Activated naive CD4-positive, alpha-beta T cell treated with anti-CD3 and anti-CD28 coated beads, Interleukin-2, amount 50 U/mL, for 16 hours (primary cell): ENCODE measurements at places on chromosomes 3 and 15.

DNA sequence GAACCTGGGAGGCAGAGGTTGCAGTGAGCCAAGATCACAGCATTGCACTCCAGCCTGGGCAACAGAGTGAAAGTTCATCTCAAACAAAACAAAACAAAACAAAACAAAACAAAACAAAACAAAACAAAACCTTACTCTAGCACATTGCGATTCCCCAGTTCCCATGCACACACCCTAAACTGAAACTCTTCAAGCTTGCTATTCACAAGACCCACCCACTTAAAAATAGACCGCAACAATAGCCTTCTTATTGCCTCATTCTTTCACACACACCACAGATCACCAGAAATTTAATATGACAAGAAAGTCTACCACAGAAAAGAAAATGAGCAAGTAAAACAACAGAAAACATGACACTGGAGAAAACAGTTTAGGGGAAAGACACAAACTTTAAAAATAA is 598.4 kb downstream of the FHIT start:
- DNase-seq: no peak

DNA sequence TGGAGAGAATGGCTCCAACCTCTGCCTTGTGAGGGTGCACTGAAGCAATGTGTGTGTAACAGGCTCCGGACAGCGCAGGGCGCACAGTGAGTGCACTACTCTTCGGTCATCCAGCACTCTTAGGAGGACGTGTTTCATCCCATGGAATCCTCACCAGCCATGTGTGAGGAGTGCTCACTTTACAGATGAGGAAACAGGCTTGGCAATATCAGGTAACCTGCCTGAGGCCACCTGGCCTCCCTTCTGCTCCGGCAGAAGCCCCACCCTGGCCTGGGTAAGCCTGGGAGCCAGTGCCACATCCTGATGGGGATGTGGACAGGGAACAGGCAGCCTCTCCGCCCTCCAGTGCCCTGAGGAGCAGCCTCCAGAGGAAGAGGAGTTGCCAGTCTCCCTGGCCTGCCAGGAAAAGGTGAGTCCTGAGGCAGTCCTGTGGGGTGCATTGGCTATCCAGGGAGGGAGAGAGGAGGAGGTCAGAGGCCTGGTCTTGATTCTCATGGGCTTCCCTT is 39.4 kb upstream of the LIMD1 start:
- no peak for DNase-seq

- no peak for DNase-seq
Measured at GRCh38 chr3:184423561-184423960, 43.7 kb downstream of the CHRD start.

GRCh38 chr3:102714567-102714966 is 279.8 kb downstream of the ZPLD1 start:
- DNase-seq: no peak

DNA sequence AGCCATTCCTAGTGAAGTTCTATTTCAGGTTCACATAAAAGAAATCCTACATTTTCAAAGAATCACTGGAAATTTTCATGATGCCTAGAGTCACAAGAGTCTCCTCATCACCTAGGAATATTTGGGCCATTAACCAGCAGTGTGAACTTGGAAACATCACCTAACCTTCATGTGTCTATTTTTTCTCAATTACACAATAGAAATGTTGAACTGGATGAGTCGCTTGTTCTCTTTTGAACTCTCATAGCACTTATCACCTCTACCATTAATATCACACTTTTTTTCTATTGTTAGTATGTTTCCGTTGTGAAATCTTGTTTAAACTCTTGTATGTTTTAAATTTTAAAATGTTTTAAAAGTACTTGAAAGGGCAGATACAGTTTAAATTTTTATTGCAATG is 371.3 kb downstream of the CADM2 start:
- no peak for DNase-seq

DNA sequence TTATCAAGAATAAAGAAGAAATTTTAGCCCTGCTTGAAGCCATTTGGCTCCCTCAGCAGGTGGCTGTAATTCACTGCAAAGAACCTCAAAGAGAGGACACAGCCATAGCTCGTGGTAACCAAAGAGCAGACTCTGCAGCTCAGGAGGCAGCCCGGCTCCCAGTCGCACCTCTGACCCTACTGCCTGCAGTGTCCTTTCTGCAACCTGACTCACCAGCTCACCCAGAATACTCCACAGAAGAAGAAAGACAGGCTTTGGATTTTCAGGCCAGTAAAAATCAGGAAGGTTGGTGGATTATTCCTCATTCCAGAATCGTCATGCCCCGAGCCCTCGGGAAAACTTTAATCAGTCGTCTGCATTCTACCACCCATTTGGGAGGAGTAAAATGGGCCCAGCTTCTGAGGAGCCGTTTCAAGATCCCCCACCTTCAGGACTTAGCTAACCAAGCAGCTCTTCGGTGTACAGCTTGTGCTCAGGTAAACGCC is 38.6 kb downstream of the ZBTB11 start:
- DNase-seq: no peak

GRCh38 chr15:38496151-38496550 is 42.2 kb downstream of the FAM98B start:
- DNase-seq: no peak

DNA sequence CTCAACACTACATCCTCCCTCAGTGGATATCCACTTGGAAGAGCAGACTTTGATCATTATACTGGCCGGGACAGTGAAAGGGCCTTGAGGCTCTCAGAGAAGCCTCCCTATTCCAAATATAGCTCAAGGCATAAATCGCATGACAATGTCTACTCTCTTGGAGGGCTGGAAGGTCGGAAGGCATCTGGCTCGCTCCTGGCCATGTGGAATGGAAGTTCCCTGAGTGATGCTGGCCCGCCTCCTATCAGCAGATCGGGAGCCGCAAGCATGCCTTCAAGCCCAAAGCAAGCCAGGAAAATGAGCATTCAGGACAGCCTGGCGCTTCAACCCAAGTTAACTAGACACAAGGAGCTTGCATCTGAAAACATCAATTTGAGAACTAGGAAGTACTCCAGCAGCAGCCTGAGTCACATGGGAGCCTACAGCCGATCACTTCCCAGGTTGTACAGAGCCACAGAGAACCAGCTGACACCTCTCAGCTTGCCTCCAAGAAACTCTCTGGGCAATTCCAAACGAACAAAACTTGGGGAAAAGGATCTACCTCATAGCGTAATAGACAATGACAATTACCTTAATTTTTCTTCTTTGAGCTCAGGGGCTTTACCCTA is 25.4 kb downstream of the PHLDB2 start:
- no peak for DNase-seq

- no peak for DNase-seq
Measured at GRCh38 chr15:41438206-41438605, 21.3 kb downstream of the RTF1 start.

DNA sequence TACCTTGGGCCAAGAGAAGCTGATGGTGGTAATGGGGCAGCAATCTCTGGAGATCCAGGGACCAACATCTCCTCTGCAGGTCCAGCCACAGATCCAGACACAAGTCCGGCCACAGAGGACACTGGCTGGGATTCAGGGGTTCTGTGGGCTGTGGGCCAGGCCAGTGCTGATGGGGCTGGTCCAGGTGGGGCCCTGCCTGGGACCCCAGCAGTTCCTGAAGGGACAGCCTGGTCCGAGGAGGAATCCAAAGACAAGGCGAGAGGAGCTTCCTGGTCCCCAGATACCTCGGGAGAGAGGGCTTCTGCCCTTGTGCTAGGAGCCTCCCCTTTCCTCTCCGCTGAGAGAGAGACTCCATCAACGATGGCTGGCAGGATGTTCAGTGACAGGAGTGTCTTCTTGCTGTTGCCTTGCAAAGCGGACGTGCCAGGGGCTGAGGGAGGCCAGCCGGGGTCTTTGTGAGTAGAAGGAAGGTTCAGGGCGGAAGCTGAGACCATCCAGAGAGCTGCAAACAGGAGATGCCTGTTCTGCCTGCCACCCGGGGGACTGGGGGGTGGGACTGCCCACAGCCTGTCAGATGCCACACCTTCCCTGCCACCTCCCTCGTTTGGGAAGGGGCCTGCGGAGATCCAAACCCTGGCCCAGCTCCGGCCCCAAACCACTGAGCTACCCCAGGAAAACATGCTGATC is 24.5 kb upstream of the GOLGA6C start:
- DNase-seq: no peak

GRCh38 chr3:106590216-106590615 is 721.4 kb upstream of the CBLB start:
- DNase-seq: no peak

DNA sequence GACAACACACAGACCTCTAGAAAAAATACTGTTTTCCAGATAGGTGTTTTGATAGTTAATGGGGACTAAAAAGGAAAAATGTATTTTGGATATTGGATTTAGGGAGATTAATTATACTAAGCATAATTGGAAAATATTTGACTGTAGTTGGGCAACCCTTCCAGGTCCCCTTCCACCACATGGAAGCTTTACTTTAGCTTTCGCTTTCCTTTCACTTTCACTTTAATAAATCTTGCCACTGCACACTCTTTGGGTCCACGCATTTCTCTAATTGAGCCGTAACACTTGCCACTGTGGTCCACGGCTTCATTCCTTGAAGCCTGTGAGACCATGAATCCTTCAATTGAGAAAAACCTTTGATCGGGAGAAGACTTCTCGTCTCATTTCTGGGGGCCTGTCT is 15.5 kb downstream of the GLDN start:
- DNase-seq: no peak

- no peak for DNase-seq
Measured at GRCh38 chr3:138005627-138006026, 4.3 kb upstream of the CLDN18 start.

GRCh38 chr3:73401616-73402279 is 223.0 kb downstream of the PDZRN3 start:
- DNase-seq: no peak

DNA sequence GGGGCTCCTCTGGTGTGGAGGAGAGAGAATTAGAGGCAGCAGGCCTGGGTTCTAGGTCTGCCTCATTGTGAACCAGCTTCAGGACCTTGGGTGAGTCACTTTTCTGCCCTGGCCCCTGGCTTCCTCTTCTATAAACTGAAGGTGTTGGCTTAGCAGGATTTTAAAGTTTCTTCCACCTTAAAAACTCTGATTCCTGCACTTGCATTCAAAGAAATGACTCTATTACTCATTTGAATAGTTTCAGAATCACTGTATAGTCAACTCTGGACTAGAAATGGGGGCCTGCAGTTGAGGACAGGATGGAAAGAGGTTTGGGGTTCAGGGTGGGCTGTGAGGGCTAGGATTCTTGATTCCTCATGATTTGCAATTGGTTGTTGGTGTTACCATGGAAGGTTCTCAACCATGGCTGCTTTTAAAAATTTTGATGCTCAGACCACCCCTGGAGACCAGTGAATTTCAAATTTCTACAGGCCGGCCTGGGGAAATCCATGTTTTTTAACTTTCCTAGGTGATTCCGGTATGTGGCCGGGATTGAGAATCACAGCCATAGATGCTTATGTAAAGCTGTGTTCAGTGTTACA is 19.9 kb downstream of the SMAD3 start:
- peak; percentile 65 for DNase-seq

DNA sequence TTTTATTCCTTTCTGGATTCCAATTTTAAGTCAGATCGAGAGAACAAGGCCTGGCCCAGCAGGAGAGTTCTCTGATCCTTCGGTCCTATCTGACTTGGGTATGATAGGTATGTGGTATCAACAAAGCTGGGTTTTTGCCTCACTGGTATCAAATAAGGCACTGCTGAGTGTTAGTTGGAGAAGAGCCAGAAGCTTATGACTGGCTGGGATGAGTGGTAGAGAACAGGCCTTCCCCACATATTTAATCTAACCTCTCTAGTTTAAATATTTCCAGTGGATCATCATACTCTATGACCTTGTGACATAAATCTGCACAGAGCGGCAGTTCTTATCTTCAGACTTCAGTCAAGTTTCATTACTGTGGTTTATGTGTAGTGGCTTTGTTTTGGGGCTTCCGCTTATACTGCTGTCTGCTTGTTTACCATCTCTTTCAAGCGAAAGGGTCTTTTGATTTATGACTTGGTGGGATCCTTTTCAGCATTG is 164.5 kb downstream of the PTPRG start:
- no peak for DNase-seq

DNA sequence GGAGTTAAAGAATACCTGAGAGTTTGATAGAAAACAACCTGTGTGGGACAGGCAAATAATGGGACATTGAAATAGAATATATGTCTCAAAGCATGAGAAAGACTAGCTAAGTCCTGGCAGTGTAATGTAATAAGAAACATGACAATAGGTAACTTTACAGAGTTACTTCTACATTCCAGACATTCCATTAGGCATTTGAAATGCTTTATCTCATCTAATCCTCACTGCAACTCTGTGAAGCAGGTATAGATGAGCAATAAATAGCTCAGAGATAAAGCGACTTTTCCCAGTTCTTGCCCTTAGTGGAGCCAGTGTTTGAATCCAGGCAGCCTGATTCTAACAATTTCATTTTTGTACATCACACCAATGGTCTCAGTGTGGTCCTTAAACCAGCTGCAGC is 76.8 kb downstream of the CPNE4 start:
- no peak for DNase-seq

DNA sequence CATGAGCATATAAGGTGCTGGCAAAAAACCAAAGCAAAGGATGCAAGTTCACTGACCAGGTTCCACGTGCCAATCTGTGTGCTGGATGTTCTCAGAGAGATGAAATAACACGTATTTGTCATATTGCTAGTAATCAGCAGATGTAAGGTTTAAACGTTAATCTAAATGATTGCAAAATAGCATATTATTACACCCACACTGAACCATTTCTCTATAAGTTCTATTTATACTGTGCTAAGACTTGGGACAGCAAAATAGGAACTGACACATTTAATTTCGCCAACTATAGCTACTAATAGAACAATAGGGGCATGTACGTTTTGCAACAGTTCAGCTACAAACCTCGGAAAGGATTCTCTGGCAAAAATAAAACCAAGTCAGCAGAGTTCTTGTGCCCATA is 350.3 kb upstream of the ZNF385D start:
- DNase-seq: no peak

DNA sequence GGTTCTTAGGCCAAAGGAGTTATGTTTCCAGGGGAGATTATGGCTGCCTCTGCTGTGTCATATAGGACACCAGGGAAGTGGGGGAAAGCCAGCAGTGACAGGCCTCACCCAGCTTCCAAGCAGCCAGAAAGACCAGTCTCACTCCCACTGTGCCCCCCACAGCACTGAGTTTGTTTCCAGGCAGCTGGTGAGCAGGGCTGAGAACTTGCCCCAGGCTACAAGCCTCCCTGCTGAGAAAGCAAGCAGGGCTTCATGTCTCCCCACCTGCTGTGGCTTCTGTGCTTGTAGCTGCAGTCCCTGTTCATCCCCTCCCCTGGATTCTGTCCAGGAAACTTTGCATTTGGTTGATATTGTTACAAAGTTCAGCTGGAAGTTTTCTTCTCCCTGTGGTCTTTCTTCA is 376.3 kb downstream of the PDCD6IP start:
- no peak for DNase-seq

DNA sequence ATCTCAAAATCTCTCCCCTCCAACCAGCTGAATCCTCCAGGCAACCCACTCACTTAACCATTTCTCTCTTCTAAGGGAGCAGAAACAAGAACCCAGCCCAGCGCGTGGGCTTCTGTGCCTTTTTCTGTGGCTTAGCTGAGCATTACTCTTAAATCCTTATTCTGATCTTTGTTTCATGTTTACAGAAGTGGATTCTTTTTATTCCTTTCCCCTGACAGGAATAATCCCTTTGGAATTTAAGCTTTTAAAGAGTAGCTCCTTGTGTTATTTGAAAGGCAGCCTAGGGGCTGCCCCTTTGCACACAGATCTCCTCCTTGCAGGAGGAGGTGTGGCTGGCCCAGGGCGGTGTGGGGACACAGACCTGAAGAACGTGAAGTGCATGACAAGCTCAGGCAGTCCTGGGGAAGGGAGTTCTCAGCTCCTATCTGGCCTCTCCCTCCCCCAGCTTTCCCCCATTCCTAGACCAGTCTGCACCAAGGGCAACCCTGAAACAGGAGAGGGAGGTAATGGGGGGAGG is 77.1 kb upstream of the UBE2E1 start:
- DNase-seq: no peak

GRCh38 chr3:164620423-164620822 is 457.9 kb downstream of the SI start:
- DNase-seq: no peak
